Stimulated activated CD8-positive, alpha-beta memory T cell treated with anti-CD3 and anti-CD28 coated beads, Interleukin-4, amount 100 ng/mL, for 4 hours (primary cell): ENCODE measurements at places on chromosomes 16 and 17.

- DNase-seq, result no peak
Observed at GRCh38 chr17:7184091-7184488, 4.9 kb upstream of the ASGR1 start.

GRCh38 chr16:76441876-76442275 lies 164.7 kb downstream of the CNTNAP4 start:
- DNase-seq, result no peak

- DNase-seq, result no peak
Observed at GRCh38 chr17:35684055-35684802, 47.2 kb upstream of the RASL10B start.

GRCh38 chr16:78057803-78058564 lies 35.6 kb downstream of the CLEC3A start:
- DNase-seq, result no peak

DNA sequence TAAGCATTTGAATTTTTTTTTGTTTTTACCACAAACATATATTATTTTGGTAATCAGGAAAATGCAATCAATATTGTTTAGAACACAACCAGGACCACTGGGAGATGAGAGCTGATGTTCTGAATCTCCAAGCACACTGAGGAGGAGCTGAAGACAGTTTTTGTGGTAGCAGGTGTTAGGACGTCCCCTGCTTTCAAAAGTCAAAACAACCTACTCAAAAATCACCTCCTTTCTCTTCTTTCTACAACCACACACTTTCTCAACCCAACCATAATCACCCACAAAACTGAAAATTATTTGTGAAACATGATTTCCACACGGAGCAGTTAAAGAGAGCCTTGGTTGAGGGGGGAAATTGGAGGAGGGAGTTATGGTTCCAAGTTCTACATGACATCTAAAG lies 26.7 kb upstream of the CFAP20 start:
- no peak for DNase-seq

- DNase-seq, result no peak
Observed at GRCh38 chr17:82915757-82916027, 75.9 kb upstream of the ZNF750 start.

DNA sequence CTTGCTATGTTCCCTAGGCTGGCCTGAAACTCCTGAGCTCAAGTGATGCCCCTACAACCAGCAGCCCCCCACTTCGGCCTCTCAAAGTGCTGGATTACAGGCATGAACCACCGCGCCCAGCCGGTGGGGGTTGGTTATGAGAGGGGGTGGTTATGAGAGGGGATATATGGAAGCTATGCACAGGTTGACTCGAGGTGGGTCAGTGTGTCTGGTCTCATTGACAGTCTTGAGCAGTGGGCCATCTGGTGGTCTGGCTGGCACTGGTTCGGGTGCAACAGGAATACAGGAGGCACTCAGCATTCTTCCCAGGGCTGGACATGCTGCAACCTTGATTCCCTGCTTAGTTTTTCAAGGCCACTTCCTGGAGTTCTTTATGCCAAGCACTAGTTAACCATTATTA lies 5.6 kb upstream of the STX1B start:
- no peak for DNase-seq

DNA sequence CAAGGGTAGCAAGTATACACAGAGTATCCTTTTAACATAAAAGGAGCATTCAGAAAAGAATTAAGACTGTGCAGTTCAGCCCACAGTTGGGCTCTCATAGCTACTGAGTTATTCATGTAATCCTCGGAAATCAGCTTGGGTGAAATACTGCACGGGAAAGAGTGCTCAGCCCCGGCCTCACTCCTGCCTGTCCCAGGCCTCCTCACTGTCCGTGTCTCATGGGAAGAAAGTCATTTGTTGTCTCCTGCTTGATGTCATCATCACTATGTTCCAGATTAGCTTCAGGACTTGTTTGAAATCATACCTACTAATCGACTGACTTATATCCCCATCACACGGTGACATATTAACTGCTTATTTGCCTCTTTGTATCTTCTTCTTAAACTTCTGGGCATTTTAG lies 223.3 kb upstream of the CHMP6 start:
- DNase-seq, result no peak

- DNase-seq, result no peak
Observed at GRCh38 chr17:4607261-4607741, 23.0 kb downstream of the SMTNL2 start.

- DNase-seq, result no peak
Observed at GRCh38 chr16:55849536-55849935, 16.6 kb upstream of the CES1 start.

- DNase-seq, result no peak
Observed at GRCh38 chr17:45221081-45222013, at the start of gene FMNL1. FMNL1 (plus strand) TSS chr17:45221885; CDS start chr17:45222125, 240 bp downstream.

- no peak for DNase-seq
Observed at GRCh38 chr16:82133798-82134197, 36.2 kb downstream of the MPHOSPH6 start.

DNA sequence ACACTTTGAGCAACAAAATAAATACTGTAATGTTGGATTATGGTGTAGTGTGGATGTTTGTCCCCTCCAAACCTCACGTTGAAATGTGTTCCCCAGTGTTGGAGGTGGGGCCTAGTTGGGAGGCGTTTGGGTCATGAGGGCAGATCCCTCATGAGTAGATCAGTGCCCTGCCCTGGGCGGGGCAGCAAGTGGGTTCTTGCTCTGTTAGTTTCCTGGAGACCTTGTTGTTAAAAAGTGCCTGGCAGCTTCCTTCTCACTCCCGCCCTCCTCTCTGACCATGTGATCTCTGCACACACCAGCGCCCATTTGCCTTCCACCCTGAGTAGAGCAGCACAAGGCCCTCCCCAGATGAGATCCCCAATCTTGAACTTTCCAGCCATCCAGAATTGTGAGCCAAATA lies 67.7 kb downstream of the MPRIP start:
- DNase-seq, result no peak

DNA sequence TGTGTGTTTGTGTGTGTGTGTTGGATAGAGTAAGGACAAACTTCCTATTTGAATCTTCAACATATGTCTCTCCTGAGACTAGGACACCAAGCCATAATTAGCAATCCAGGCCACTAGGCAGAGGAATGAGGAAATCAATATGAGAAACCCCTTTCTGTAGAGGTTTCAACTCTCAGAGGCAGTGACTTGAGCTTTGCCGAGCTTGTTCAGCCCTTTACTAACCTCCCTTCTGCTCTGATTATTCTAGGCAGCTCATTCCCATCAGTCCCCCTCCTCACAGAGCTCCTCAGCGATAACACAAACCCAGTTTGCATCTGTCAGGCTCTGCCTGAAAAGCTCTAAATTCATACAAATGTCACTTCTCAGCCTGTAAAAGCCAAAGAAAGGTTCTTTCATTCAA lies 1030.3 kb downstream of the CDH8 start:
- no peak for DNase-seq

DNA sequence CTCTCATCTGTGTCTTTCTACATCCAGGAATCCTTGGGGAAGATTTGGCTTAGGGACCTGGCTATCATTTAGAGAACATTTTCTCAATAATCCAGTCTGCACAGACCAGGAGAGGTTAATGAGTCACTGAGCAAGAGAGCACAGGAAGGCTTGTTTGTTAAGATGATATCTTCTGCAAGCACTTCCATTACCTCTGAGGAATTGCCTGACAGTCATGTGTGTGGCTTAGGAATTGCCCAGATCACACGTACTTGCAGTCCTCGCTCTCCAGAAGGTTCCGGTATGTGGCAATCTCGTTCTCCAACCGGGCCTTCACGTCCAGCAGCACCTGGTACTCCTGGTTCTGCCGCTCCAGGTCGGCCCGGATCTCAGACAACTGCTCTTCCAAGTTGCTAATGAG lies 3.3 kb downstream of the KRT37 start:
- no peak for DNase-seq

DNA sequence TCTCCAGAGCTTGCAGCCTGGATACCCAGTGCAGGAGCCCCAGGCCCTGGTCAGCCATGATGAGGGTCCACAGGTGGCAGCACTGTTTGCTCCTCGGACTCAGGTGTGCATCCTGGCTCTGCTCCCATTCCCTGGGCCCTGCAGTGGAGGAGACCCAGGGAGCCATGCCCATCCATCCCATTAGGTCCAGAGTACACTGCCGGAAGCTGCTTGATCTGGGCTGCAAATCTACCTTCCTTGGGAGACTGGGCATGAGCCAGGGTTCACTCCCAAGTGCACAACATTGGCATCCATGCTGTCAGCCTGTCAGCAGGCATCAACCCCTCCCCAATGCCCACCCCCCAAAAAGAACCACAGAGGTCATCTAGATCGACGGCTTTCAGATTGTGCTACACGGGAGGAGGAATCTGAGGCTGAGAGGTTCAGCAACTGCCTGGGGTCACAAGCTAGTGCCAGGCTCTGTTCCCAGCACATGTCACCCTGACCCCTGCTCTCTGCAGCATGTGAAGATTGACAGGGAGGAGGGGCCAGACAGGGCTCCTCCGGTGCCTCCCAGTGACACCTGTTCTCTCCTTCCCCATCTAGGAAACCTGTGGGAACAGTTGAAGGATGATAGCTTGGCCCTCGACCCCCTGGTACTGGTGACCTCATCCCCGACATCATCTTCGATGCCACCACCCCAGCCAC lies 15.7 kb downstream of the UNC119 start:
- DNase-seq, result no peak

DNA sequence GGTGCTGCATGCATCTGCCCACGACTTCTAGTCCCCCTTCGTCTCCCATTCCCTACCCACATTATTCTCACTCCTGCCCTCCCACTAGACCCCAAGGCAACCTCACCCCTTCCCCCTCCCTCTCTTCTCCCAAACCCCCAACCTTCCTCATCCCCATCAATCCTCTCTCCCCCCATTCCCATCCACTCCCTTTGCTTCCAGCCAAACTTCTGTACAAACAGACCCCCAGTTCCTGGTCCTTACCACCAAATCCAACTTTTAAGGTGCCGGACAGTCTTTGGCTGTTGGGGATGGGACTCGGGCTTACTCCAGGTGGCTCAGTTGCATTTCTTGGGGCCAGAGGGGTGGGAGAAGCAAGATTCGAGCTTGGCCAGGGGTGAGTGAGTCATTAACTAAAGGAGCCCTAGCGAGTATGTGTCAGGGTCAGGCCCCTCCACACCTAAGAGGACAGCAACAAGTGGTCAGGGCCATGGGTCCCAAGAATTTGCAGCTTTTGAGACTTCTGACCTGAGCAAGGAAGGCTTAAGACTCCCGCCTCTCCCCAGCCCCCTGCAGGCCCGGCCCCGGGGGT lies at the start of gene SLC38A8:
Gene SLC38A8, minus strand, starts transcription at position 488 of the 571 bp plus-strand sequence. CDS start 638 bp downstream, outside the sequence.
- no peak for DNase-seq

DNA sequence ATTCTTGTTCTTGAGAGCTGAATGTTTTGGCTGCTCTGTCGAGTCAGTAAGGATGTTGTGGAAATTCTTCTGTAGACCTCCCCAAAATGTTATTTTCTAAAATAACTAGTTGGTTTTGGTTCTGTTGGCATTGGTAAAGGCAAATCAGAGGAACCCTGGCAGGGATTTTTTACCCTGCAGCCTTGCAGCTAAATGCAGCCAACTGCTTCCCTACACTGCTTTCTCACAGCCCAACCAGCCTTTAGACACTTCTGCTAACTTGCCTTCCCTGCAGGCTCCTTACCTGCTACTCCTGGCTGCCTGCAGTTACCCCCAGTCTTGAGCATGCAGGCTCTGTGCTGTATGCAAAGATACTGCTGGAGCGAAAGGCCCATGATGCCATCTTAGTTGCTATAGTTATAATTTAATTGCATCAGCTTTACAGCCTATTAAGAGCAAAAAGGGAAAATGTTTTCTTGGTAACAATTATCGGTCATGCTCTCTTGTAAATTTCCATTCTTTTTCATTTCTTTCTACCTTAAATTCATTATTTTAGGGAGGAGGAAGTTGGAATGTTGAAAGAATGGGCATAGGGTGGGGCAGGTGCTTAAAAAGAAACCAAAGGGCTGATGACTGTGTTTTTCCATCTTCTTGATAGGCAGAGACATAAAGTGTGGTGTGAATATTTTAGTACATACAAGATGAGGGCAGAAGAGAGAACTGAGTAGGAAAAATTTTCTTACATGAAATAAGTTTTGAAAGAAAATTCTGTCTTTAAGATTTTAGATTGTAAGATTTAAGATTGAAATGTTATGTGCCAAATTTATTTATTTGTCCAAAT lies 20.0 kb downstream of the NUP93 start:
- no peak for DNase-seq

- no peak for DNase-seq
Observed at GRCh38 chr16:63612462-63613227, 1509.2 kb downstream of the CDH11 start.

- DNase-seq, result no peak
Observed at GRCh38 chr16:11355862-11356261, 10.6 kb downstream of the RMI2 start.

- no peak for DNase-seq
Observed at GRCh38 chr17:40402668-40403067, 15.0 kb downstream of the TOP2A start.

DNA sequence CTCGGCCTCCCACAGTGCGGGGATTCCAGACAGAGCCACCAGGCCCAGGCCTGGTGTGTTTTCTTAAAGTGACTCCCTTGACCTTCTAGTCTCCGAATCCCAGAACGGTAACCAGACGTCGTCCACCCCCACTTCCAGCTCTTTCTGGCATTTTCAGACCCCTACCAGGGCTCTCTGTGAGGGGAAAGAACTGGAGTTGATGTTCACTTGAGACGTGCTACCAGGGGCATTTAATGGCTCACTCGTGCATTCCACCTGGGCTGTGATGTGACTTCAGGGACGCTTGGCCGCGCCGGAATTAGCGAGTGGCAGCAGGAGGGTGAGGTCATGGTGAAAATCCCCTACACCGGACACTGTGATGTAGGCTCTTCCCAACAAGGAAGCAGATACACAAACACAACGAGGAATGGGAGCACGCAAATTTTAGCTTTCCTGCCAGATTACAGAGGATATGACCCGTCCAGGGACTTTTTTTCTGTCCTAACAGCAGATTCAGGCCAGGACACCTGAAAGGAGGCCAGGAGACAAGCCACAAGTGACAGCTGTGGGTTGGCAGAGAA lies 1.1 kb upstream of the GNA13 start:
- DNase-seq, result no peak

- no peak for DNase-seq
Observed at GRCh38 chr16:48430890-48431289, 45.7 kb upstream of the SIAH1 start.

- no peak for DNase-seq
Observed at GRCh38 chr17:74343526-74344284, 17.7 kb downstream of the KIF19 start.

- DNase-seq, result no peak
Observed at GRCh38 chr16:22621586-22622155, 111.0 kb downstream of the NPIPB5 start.

DNA sequence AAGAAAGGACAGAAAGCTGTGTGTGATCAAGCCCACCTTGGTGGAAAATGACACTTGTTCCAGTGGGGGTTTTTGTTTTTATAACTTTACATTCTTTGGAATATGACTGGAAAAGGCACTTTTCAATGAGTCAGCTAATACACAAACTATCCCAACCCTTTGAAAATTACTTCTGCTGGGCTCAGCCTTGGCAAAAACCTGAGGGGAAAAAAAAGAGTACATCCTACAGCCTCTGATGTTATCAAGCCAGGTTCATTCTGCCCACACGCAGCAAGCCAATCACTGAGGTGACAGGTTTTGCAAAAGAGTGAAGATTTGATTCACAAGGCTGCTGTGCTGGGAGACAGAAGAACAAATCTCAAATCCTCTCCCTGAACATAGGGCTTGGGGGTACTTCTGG lies 484.5 kb upstream of the ERCC4 start:
- no peak for DNase-seq

- no peak for DNase-seq
Observed at GRCh38 chr16:85098565-85098964, 13.7 kb downstream of the CIBAR2 start.

- no peak for DNase-seq
Observed at GRCh38 chr17:77610972-77611521, 347.5 kb upstream of the TNRC6C start.
